ENCODE measurements at places on chromosomes 12 and 14.

DNA sequence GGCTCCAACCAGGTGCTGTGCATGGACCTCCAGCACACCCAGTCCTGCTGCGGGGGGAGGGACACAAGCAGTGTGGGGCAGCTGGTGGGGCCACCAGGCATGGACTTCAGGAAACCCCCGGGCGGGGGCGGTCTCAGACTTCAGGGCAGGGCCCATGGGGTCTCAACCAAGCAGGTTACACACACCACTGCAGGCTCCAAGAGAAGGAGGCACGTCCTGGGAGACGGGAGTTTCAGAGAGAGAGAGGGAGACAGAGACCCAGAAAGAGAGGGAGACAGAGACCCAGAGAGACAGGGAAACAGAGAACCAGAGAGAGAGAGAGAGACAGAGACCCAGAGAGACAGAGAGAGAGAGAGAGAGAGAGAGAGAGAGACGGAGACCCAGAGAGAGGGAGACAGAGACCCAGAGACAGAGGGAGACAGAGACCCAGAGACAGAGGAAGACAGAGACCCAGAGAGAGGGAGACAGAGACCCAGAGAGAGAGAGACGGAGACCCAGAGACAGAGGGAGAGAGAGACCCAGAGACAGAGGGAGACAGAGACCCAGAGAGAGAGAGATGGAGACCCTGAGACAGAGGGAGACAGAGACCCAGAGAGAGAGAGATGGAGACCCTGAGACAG, 128.9 kb downstream of the NCOR2 start:
- no peak for DNase-seq

GRCh38 chr12:113440336-113440735, 18.2 kb downstream of the SDSL start:
- no peak for DNase-seq

DNA sequence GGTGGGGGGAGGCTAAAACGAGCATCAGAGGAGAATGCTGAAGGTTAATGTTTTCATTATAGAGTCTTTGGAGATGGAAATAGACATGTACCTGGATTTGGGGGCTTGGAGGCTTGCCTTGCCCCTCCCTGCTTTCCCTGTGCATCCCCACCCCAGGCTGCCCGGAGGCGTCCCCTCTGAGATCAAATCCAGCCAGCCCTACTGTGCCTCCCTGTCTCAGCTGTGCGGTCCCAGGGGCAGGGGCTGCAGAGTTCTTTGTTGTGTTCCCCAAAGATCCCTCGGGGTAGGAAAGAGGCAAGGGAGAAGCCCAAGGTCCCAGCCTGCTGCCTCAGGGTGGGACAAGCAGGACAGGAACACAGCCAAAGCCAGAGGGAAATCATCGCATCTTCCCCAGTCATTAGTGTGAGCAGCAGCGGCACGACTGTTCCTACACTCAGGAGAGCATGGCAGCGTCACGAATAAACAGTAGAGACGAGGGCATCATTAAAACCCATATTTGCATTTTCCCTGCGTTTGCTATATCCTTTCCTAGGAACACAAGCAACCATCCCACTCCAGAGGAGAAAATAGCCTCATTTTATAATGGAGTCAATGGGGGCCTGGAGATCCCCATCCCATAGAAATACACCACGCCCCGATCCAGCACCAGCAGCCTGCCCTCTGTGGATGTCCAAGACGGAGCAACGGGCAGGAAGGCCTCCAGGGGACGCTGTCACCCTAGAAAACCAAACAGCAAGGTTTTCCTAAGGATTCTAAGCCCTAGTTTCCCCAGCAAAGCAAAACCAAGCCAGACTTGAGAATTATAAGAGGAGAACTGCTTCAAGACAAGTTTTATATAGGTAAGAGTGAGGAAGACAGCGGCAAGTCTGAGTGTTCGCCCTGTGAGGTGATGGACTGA, 32.4 kb downstream of the ANO2 start:
- DNase-seq, result no peak

DNA sequence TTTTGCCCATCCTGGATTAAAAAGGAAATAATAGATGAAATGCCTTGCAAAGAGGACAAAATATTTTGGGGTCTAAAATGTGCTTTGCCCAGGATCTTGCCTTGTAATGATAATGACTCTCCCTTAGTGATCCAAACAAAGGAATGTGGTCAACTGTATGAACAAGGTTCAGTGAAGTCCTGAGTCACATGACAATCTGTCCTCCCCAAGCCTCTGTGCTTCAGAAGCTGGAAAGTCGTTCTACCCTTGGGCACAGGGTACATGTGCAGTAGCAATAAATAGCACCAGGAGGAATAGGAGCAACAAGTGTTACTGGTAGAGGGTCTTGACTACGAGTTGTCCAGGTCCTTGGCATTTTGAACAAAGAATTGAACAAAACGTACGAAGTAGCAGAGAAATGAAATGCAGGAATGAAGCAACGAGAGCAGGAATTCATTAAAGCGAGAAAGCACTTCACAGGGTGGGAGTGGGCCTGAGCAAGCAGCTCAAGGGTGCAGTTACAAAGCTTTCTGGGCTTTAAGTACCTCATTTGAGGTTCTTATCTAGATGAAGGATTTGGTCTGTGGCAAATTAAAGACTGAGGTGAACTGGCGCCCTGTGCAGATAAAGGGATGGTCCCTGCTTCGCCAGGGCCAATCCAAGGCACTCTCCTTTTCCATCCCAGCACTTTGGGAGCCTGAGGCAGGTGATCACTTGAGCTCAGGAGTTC, 65.8 kb downstream of the RESF1 start:
- no peak for DNase-seq

GRCh38 chr14:36520601-36521525, 831 bp upstream of the NKX2-1 start:
- no peak for DNase-seq

GRCh38 chr14:101716956-101717662, 44.4 kb upstream of the PPP2R5C start:
- DNase-seq, result no peak

DNA sequence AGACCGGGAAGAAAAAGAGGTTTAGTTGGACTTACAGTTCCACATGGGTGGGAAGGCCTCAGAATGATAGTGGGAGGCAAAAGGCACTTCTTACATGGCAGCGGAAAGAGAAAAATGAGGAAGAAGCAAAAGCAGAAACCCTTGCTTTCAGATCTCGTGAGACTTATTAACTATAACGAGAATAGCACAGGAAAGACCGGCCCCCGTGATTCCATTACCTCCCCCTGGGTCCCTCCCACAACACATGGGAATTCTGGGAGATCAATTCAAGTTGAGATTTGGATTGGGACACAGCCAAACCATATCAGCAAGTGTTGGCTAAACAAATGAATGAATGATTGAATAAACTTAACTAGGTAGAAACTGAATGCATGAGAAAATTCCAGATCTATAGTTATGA, 85.3 kb upstream of the PARP11 start:
- no peak for DNase-seq

- no peak for DNase-seq
These were observed 9.6 kb downstream of the ITPR2 start for GRCh38 chr12:26823390-26823789.

DNA sequence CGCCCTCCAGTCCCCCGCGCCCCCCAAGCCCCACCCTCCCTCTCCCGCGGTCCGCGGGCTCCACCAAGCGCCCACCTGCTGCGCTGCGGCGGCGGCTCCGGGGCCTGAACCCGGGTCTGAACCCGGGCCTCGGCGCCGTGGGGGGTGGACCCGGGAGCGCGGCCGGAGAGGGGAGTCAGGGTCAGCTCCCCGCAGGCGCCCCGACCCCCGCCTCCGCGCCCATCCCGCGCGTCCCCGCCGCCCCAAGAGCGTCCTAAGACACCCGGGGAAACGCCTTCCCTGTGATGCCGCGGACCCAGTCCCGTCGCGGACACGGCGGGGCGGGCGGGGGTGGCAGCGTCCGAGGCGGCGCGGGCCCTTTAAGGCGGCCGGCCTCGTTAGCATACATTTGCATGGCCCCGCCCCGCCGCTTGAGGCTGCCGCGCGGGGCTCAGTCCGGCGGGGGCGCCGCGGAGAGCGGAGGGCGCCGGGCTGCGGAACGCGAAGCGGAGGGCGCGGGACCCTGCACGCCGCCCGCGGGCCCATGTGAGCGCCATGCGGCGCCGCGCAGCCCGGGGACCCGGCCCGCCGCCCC, at the start of gene MMP17:
TSS of gene MMP17 (plus strand) at position 433 of the 574 bp plus-strand sequence. CDS start at position 535, 102 bp downstream.
- no peak for DNase-seq
